Kidney glomerular epithelial cell (primary cell): ENCODE measurements at places on chromosomes 16 and 17.
A peak's percentile ranks its signal among the peaks of the same experiment; 100 is the strongest.

DNA sequence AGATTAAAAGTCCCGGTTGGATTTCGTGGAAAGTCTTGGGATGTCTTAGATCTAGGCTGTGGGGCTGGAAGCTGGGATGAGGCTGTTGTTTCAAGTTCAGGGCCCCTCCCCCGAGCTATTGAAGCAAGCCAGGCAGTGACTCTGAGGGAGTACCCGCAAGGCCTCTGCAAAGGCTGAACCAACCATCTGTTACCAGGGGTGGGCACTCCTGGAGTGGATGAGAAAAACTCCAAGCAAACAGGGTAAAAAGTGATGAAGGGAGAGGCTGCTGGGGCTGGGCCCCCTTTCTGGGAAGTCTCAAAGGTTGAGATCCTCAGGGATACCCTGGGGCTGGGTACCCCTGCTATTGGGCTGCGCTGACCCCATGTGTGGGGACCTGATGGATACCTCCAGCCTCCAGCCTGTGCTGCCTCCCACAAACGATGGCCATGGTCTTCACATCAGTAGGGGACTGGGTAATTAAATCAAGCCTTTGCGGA lies 82.4 kb upstream of the KIFC3 start:
- no peak for DNase-seq

GRCh38 chr16:4846503-4846900 lies 586 bp downstream of the GLYR1 start:
- DNase-seq = peak; percentile 29

GRCh38 chr16:6008670-6009069 lies 911.1 kb upstream of the EEF2KMT start:
- no peak for DNase-seq

DNA sequence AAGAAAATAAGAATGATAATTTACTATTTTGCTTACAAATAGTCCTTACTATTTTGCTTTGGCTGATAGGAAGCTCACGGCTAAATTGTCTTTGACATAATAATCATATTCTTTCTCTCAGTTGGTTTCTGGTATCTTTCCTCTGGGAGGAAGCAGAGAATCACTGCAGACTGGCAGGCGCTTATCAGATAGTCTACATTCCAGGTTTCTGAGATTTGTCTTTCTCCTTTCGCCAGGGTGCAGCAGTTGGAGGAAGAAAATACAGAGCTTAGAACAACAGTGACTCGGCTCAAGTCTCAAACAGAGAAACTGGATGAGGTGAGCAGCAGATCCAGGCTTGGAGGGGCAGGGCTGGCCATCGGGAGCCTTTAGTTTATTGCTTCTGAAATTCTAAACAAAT lies 136.1 kb downstream of the RAB11FIP4 start:
- DNase-seq = no peak

- DNase-seq = no peak
Measured at GRCh38 chr16:4463522-4464163, 10.8 kb downstream of the NMRAL1 start.

- no peak for DNase-seq
Measured at GRCh38 chr17:3961564-3962047, 2.6 kb downstream of the ATP2A3 start.

- no peak for DNase-seq
Measured at GRCh38 chr17:7654832-7655540, 4.3 kb downstream of the ATP1B2 start.

- DNase-seq = no peak
Measured at GRCh38 chr16:82937926-82938520, 311.3 kb downstream of the CDH13 start.

DNA sequence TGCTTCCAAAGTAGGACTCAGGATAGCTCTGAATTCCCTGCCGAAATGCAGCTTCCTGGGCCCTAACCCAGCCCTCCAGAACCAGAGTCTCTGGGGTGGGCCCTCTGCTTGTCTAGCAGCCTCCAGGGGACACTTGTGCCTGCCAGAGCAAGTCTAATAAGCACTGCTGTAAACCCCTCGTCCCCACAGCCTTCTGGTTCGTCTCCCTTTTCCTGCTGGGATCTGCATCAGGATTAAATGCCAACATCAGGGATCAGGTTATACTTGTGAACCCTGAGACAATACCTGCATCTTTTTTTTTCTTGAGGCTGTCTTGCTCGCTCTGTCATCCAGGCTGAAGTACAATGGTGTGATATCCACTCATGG lies 282.0 kb downstream of the SEC14L1 start:
- DNase-seq = no peak

- DNase-seq = no peak
Measured at GRCh38 chr16:84929421-84930297, 81.7 kb downstream of the ZDHHC7 start.

DNA sequence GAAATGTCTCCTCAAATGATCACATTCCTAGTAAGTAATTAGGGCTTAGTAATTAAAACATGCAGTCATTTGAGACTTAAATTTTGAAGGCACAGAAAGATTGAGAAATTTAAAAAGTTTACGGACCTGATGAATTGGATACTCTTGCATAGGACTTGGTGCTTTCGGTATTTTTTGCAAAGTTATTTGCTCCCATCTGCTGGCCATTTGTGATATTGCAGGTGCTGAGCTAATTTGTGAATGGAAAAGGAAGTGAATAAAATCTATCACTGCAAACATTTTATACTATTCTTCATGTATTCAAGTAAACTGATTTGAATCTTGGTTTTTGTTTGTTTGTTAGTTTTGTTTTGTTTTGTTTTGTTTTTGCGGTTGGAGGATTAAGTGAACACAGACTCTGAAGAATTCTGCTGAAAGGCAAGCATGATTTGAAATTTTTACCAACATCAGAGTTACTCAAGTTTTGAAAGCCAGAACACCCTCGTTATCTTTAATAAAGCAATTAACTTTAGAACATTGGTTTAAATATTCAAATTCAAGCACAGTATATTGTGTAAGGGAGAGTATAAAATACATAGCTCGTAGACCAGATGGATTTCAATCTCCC lies 689.5 kb upstream of the RBFOX1 start:
- DNase-seq = peak; percentile 15

GRCh38 chr16:69861292-69862030 lies 89.7 kb upstream of the CLEC18A start:
- no peak for DNase-seq

- no peak for DNase-seq
Measured at GRCh38 chr16:81720973-81721906, 57.9 kb upstream of the PLCG2 start.

- DNase-seq = no peak
Measured at GRCh38 chr17:2068031-2068518, 13.2 kb downstream of the HIC1 start.

DNA sequence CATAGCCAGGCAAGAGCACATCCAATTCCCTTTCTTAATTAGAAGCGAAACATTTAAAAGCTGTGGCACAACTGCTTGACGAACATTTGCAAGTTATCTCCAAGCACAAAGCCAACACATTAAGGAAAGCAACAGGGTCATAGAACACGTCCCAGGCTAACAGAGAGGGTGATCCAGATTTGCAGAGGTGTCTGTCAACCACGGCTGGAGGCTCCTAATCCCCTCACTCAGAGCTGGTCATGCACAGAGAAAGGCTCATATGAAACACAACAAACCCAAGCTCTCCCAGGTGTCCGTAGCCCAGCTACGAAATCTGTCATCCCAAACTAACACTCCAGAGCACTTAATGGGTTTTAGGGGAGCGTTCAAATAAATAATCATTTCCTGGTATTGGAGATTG lies 276.1 kb downstream of the SLC39A11 start:
- DNase-seq = no peak

DNA sequence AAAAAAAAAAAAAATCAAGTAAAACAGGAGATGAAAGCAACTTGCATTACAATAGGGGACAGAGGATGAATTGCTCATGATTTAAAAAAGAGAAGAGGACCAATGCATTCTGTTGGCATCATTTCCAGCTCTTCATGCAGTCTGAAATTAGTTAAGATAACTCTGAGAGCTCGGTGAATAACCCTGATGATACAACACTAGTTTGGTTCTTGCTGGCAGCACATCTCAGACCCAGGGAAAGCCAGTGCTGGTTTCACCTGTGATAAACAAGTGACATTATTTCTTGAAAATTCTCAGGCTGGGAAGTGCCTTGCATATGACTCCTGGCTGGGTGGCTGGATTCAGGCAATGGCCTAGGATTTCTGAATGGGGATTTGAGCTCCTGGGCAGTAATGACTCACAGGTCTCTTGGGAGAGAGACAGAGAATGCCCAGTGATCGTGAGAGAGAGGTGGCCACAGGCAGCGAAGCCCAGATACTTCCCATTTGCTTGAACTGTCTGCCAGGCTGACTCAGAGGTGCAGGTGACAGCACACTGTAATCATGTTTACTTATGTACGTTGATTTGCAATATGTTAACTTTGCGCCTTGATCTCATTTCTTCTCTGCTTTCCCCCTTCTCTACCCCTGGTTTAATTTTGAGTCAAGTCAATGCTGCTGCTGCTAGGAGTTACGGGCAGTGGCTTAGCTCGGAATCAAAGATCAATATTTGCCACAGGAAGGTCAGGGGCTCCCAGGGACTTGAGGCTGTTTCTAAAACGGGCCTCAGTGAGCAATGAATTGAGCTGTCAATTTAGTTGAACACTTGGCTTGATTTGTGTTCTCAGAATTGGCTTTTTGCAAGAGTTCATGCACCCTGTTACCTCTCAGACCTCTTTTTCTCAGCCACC lies 27.1 kb downstream of the ARSG start:
- peak; percentile 41 for DNase-seq

DNA sequence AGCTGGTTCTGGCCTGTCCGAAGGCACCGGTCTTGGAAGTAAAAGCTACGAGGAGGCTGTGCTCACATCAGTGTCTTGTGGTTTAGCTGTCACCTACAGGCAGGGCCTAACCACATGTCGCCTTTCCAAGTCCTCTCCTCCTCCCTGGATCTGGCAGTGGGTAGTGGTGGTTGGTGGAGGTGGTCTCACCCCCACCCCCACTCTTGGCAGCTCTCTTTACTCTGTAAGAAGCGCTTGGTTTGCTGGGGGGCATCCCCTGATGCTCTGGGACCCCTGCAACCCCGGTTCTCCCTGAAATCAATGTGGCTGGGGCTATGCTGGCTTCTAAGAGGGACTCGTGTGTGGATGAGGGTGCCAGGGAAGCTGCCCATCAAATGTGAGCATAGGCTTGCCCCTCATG lies 68.3 kb downstream of the WIPI1 start:
- DNase-seq = no peak

GRCh38 chr16:66359811-66360608 lies 6.5 kb upstream of the CDH5 start:
- DNase-seq = no peak

DNA sequence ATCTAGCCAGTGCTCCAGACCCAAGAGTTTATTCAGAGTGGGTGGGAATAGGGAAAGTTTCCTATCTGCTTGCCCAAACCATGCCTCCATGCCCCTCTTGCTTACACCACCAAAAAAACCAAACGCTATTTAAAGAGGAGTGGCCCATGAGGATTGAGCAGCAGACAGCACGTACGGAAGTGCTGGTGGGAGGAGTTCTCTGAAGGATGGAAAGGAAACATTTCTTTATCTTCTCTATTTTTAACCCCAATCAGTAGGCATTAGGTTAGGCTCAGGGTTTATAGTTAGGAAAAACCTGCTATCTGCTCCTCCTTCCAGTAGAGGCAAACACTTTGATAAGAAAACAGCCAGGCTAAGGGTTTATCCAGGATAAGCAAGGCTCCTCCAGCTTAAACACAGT lies 235.3 kb downstream of the ZFHX3 start:
- DNase-seq = no peak

DNA sequence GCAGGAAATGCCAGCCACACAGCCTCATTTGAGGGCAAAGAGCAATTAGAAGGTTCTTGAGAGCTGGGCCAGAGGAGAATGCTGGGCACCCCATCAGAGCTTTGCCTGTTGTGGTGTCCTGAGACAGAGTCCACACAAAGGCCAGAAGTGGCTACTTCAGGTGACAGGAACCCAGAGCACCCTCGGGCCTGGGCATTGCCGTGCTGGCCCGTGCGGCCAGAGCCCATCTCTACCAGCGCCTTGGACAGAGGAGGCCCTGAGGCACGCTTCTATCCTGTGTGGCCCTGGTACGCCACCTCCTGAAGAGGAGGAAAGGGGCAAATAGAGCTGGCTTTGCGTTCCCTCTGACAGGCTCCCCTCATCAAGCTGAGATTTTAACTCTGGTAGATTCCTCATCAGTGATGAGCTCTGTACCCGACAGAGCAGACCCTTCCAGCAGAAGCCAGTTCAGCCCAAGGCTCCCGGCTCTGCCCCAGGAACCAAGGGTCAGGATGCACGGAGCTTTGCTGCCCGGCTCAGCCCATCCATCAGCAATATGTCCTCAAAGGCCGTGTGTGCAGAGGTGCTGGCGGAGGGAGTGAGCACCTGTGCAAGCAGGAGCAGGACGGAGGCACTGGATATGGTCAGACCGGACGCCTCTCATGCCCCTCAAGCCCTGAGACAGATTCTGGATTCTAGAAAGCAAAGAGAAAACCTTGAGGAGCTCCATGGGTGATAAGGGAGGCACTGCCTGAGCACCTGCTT lies 3.4 kb upstream of the RASD1 start:
- no peak for DNase-seq

GRCh38 chr16:3046641-3047386 lies 453 bp downstream of the MMP25 start:
- DNase-seq = no peak

DNA sequence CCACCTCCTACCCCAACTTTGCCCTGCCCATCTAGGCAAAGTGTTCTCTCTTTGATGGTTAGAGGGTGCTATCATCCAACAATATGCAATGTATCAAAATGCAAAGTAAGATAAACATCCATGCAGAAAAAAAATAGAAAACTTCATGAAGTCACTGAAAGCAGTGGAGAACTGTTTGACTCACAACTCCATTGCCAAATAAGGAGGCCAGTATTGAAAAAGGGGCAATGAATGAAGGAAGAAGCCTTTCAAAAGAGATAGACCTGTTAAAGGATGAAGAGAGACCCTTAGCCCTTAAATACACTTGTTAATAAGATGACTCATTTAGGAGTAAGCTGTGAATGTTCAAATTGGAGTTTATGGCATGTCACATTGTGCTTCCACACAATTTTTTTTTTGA lies 13.0 kb downstream of the FA2H start:
- DNase-seq = no peak

- no peak for DNase-seq
Measured at GRCh38 chr17:28412099-28412498, 6.1 kb upstream of the SLC46A1 start.

DNA sequence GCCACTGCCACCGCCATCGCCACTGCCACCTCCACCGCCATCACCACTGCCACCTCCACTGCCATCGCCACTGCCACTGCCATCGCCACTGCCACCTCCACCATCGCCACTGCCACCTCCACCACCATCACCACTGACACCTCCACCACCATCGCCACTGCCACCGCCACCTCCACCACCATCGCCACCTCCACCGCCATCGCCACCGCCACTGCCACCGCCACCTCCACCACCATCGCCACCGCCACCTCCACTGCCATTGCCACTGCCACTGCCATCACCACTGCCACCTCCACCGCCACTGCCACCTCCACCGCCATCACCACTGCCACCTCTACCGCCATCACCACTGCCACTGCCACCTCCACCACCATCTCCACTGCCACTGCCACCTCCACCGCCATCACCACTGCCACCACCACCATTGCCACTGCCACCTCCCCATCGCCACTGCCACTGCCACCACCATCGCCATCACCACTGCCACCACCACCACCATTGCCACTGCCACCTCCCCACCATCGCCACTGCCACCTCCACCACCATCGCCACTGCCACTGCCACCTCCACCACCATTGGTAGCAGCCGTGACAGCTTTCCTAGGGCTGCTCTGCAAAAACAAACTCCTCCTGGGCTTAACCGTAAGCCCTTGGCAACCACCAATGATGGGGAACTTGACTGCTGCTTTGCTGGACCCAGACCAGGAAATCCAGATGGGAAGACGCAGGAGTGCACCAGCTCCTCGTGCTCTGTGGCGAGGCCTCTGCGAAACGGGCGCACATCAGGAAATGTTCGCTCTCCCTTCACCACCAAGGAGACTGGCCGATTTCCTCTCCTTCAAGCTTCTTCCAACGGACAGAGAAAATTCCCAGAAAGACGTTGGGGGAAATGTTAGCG lies 147.2 kb downstream of the RBFOX3 start:
- no peak for DNase-seq
